GM12865 (cell line): ENCODE measurements at places on chromosomes 1 and 21.
A peak's percentile ranks its signal among the peaks of the same experiment; 100 is the strongest.

- DNase-seq, result peak; percentile 13
These were observed 797 bp upstream of the RSPH1 start for GRCh38 chr21:42496839-42497202.

DNA sequence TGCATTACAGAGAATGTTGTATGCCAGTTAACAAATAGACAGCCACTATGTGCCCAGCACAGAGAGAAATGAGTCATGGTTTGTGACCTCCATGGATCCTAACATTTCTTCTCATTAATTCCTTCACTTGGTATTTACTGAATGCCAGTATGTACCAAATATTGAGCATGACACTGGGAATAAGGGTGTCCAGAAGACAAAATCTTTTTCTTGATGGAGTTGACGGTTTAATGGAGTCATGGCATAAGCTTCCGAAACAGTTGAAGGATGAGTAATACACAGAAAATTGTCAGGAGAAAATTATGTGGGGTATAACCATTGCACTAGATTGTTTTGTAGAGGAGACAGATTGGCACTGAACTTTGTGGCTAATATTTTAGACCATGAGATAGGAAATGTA lies 36.9 kb downstream of the PTGFR start:
- no peak for DNase-seq

GRCh38 chr1:165858967-165859845 lies 31.8 kb downstream of the UCK2 start:
- DNase-seq, result no peak

- DNase-seq, result no peak
These were observed 36.0 kb downstream of the GPR3 start for GRCh38 chr1:27428316-27429028.
